ENCODE measurements at places on chromosomes 2 and 18. TPM values are rescaled to one million over a fixed set of nuclear protein-coding genes. Genes with fewer than 3 reads are reported as not detected.

AAMP gene
- 65.6 TPM for total RNA-seq

DNA sequence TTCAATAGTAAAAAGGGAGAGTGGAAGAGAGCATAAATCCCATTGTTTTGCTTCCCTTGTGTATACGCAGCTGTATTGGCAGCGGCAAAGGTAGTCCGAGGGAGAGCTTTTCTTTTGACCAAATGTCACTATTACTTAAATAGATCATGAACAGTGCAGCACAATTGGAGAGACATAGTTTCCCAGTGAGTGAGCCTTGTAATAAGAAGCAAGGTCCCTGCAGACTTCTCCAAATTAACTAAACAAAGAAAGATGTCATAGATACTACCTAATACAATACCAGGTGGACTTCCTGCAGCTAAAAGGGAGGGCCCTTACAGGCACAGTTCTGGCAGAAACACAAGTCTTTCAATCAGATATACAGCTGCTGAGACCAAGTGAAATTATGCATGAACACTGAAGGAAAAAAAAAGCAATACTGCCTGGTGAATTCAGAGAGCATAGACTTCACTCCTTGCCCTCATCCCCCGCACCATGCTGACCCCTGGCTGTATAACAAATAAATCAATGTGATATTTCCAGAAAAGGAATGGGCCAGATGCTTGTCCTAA, 404.7 kb upstream of the CDH2 start:
- H3K27ac ChIP-seq = no peak overlapping the region
- no peaks in the 10 kb centered on the region for H3K27me3 ChIP-seq
- H3K4me1 ChIP-seq = no peaks in the 10 kb centered on the region
- no peak for DNase-seq
- H3K36me3 ChIP-seq = no peaks in the 10 kb centered on the region
- H3K4me3 ChIP-seq = no peak overlapping the region

COL4A4 gene
- total RNA-seq = not detected

DNA sequence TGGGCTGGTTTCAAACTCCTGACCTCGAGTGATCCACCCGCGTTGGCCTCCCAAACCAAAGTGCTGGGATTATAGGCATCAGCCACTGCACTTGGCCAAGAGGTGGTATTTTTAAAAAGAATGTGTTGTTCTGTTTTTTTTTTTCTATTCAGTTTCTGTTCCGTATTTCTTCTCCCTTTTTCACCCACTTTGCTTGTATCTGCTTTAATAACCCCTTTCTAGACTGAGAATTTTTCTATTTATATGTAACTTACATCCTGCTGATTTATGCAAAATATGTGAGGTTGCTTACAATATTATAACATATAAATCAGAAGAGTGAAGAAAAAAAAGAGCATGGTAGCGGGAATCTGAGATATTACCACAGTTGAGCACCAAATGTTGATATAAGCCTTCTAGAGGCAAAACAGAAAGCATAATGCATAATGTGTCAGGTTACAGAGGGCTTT, 17.2 kb upstream of the LYPD6B start:
- H3K4me3 ChIP-seq = no peak overlapping the region
- peaks cover 4% of the 10 kb centered on the region for H3K36me3 ChIP-seq
- no peaks in the 10 kb centered on the region for H3K27me3 ChIP-seq
- no peak overlapping the region for H3K27ac ChIP-seq

OTOF gene
- 1.6 TPM for total RNA-seq

DNA sequence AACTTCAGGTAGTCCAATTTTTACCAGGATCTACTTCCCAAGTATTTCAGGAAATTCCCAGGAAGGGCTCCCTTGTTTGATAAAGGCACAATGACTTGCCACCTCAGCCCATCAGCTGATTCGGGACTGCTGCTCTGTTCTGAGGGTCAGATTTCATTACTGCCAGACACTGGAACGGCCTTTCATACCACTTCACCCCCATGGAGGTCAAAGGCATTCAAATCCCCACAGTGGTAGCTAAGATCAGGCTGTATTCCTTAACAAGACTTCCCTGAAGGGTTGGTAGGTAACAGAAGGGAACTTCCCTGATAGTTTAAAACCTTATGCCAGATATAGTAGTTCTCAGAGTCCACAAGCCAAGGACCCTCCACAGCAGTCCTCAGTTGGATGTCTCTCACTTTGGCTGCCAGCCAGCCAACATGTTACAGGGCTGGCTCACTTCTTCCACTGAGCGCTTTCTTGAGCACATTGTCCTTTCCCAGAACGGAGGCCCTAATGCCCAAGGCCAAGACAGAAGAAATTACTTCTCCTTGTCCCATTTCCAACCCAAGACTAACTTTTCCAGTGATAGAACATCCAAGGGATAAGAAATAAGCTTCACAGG, 40.0 kb upstream of the GLS start:
- peaks cover 48% of the 10 kb centered on the region for H3K4me1 ChIP-seq
- no peak overlapping the region for H3K27ac ChIP-seq
- H3K4me3 ChIP-seq = no peak overlapping the region

EPG5 gene
- total RNA-seq = 18.8 TPM

DNA sequence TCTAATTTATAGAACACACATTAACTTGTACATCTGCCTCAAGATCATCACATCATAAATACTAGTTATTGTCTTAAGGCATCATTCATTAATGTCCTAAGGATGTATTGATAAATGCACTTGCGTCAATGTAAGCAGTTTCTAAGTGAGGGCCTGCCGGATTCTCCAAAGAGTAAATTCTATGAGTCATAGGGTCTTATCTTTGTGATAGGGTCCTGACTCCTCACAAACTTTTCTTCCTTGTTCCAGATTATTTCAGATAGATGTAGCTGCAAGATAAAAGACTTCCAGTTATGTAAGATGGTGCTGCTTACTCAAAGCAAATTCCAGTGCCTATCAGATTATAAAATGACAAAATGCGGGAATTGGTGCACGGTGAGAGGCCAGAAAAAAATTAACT, 315.0 kb upstream of the SLC39A10 start:
- no peaks in the 10 kb centered on the region for H3K36me3 ChIP-seq
- no peak for DNase-seq
- no peaks in the 10 kb centered on the region for H3K27me3 ChIP-seq
- H3K4me1 ChIP-seq = no peaks in the 10 kb centered on the region
- no peak overlapping the region for H3K27ac ChIP-seq

GRCh38 chr2:199392363-199392762, 65.4 kb downstream of the SATB2 start:
- no peak for DNase-seq
- no peak overlapping the region for H3K4me3 ChIP-seq
- H3K27me3 ChIP-seq = no peaks in the 10 kb centered on the region
- H3K36me3 ChIP-seq = no peaks in the 10 kb centered on the region

- peaks cover 77% of the 10 kb centered on the region for H3K4me1 ChIP-seq
- H3K4me3 ChIP-seq = no peak overlapping the region
- no peaks in the 10 kb centered on the region for H3K27me3 ChIP-seq
- H3K27ac ChIP-seq = peak overlapping the region; percentile 14
- peaks cover 12% of the 10 kb centered on the region for H3K36me3 ChIP-seq
These were observed 33.1 kb downstream of the ARHGAP15 start for GRCh38 chr2:143162123-143162837.

DNA sequence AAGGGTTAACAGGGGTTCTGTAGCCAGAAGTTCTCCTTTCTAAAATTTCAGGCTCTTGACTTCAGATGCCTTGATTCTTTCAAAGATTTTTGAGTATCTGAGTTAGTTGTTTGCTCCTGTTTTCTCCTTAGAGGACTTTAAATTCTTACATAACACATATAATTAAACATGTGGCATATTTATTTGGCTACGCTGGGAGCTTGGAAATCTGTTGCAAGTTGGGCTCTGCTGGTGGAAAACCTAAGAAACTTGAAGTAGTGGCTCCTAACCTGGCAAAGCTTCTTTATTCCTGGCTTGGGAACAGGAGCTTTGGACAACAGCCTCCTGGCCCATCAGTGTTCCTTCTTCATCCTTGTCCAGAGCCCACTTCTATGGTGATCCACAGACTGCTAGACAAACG, 72.6 kb downstream of the VIT start:
- no peaks in the 10 kb centered on the region for H3K36me3 ChIP-seq
- no peaks in the 10 kb centered on the region for H3K4me1 ChIP-seq
- H3K27ac ChIP-seq = no peak overlapping the region
- H3K27me3 ChIP-seq = peaks cover 9% of the 10 kb centered on the region
- no peak overlapping the region for H3K4me3 ChIP-seq
- DNase-seq = no peak

DNA sequence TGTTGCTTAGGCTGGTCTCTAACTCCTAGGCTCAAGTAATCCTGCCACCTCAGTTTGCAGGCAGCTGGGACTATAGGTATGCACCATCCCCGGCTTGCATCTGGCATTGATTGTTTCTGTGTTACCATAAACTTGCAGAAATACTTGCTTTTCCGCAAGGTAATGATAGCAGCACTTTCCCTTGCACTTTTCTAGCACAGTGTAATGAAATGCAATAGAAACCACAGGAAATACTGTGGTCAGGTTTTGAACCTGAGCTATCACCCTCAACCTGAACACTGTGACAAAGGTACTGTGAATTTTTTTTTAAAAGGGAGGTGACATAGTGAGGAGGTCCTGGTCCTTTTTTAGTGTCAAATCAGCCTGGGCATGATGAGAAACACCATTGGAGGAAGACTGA, 38.3 kb downstream of the DHRS9 start:
- H3K4me1 ChIP-seq = peaks cover 51% of the 10 kb centered on the region
- H3K4me3 ChIP-seq = no peak overlapping the region
- H3K36me3 ChIP-seq = no peaks in the 10 kb centered on the region

All from activated CD4-positive, alpha-beta memory T cell treated with anti-CD3 and anti-CD28 coated beads for 36 hours (primary cell).